ENCODE measurements at places on chromosomes 2 and 18.

- DNase-seq, result no peak
Observed at GRCh38 chr2:152062125-152063091, 36.4 kb downstream of the CACNB4 start.

- DNase-seq, result peak; percentile 11
Observed at GRCh38 chr2:15031745-15032240, 399.3 kb downstream of the LRATD1 start.

- DNase-seq, result no peak
Observed at GRCh38 chr2:65708086-65708485, 275.7 kb upstream of the SPRED2 start.

DNA sequence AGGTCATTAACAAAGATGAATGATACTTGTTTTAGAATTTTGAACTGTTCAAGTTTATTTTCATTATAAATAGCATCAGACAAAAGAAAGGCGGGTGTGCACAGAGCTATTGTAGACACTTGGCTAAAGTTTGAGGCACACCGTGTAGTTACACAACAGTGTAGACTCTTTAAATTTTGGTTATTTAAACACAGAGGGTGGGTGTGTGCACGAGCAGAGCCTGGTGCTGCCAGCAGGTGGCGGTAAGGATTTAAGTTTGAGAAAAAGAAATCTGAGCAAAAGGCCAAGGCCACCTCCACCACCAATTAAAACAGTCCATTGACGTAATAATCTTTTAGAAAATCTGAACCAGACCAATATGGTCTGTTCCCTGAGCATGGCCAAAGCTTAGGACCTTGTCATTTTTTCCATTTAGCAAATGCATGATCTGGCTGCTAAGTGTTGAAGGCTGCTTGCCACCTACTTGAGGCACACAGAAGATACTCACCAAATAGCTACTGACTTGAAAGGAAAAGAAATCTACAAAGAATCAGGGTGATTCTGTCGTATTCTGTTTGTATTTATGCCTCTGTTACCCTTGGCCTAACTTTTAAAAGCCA lies 14.3 kb downstream of the COPS7B start:
- DNase-seq, result peak; percentile 31

- peak; percentile 50 for DNase-seq
Observed at GRCh38 chr18:59927246-59927825, 27.5 kb downstream of the PMAIP1 start.

DNA sequence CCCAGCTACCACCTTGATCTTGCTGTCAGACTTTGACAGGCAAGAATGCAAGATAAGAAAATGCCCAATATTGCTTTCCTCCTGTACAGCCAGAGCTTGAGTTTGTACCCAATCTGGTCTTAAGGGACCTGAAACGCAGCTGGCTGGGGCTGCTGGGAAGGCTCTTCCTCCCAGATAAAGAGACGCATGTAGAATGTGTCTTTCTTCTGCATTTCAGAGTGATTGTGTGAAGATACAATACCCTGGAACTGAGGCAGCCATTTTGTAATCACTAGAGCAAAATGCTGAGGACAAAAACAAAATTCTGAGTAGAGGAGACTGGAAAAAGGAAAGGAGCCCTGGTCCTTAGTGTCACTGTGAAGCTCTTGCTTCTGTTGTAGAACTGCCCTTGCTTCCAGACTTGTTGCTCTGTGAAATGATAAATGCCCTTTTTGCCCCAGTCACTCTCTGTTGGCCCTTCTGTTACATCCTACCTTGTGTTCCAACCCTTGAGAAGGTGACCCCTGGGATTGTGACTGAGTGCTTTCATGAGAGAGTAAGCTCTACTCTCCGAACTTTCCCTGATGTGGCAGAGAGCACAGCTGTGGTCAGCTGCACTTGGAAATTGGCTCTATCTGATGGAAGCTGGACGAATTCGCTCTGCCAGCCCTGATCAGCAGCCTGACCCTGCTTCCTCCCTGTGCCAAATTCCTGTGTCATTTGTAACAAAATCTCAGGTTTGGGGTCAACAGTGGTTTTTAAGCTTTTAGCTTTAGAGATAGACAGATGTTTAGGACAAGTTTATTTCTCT lies 137.4 kb upstream of the RBMS1 start:
- DNase-seq, result no peak

- DNase-seq, result no peak
Observed at GRCh38 chr2:9665898-9666297, 35.1 kb upstream of the YWHAQ start.

DNA sequence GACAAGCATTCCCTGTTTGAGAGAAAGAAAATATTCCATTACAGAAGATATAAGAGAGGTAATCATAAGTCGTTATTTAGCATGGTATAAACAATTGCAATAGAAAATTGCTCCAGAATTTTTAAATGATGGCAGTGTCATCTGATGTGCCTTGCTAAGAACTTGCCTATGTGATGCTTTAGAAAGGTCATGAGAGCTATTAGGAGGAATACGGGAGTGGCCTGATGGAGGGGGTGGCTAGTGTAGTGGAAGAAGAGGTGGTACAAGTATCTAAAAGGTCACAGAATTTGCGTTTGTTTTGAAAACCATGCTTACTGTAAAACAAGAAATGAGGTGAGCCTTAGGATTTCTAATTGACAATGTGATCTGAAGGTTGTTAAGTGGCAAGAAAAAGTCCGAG lies 550.0 kb downstream of the TMX3 start:
- DNase-seq, result no peak

DNA sequence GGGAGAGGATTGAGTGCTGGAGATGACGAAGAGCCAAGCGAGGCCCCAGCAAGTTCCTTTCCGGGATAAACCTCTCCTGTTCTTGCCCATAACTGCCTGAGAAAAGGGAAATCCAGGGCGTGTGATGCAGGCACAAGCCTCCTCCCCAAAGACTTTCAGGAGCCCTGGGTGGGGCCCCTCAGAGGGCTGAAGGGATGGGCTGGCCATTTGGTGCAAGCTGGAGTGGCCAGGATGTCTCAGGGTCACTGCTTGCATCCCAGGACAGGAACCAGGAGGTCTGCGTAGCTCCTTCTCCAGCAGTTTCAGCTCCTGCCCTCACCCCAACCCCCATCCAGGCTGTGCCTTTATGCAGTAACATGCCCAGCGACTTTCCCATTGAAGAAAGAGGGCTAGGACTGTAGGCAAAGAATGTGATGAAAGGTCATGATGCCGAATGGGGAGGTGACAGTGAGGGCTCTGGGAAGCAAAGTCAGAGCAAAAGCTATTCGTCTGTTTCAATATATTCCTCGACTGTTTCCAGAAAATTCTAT lies 80.2 kb downstream of the PXDN start:
- DNase-seq, result no peak

GRCh38 chr2:100969998-100970397 lies 32.1 kb upstream of the RPL31 start:
- no peak for DNase-seq

DNA sequence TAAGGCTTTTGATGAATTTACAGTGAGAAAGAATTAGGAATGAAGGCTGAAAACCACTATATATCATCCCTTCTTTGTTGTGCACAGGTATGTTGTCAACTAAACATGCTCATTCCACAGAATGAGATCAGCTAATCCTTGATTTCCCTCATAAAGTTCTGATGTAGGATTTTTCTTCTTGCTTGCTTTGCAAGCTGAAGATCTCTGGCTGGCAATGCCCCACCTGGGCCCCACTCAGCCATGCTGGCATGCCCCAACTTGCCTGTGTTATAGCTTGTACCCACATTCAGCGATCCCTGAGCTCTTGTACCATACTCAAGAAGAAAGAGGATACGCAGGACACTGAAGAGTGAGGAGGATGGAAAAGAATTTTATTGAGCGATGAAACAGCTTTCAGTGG lies 18.0 kb upstream of the SERPINB11 start:
- DNase-seq, result no peak

GRCh38 chr18:70047931-70048603 lies 100.4 kb upstream of the CD226 start:
- no peak for DNase-seq

DNA sequence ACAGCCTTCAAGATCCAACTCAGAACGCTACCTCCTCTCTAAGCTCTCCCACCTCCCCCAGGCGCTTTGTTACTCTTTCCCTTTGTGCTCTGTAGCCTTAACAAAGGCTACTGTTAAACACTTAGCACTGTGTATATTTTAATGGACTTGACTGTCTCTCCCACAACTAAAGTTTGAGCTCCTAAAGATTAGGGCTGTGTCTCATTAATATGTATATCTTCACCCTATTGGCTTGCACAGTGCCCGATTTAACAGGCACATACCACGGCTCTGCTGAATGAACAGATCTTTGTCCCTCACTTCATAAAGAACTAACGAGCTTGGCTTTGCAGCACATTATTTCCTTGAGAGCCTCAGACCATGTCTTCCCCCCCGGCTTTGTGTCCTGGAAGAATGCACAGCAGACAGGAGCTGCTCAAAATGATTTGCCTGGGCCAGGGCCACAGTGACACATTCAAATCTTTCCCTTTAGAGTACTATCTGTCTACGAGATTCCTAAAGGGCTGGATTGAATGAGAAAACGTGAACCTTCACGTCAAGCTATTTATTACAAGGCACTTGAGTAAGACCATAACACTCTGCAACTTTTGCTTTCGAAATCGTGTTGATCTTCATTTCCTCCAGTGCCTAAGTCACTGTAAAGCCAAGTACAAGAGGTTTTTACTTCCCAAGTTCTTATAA lies 22.1 kb downstream of the ABHD3 start:
- DNase-seq, result peak; percentile 67

DNA sequence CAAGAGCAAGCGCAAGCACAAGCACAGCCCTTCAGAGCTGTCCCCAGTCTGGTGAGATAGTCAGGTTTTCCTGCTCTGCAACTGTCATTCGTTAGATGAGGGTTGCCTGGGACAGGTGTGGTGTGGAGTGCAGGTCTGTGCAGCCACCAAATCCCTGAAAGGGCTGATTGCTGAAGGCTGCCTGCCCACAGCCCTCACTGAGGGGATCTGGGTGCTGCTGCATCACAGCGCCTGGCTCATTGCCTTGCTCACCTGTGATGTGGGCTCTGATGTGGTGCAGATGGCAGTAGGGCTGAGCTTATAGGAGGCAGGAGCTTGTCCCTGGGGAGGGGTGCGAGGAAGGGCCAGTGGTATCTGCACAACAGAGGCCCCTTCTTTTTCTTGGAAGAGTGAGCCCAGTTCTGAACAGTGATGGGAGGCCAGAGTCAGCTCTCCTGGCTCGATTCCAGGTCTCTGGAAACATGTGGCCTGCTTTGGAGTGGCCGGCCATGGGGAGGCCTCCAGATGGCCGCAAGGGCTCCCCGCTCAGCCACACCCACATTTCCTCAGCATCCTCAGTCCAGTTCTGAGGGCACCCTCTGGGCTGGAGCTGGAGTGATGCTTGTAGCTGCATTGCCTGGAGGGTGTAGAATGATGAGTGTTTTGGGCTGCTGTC lies 11.4 kb downstream of the UBE2F start:
- DNase-seq, result no peak

DNA sequence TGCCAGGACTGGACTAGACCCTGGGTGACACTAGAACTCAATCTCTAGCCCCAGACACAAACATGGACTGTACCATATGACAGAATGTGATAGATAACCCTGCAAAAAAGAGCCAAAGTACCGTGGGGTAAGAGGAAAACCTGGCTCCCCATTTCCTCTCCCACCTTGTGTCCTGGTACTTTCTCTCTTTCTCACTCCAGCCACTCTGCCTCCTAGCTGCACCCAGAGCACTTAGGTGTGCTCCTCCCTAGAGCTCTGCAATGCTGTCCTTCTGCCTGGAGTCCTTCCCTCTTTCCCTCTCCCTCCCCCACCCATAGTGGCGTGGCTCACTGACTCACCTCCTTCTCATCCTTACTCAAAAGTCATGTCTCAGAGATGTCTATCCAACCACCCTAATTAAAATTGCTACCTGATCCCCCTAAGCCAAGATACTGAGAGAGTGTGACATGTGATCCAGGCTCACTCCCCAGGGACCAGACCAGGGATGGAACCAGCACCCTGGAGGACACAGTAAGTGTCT lies 171.3 kb downstream of the LOXHD1 start:
- no peak for DNase-seq

DNA sequence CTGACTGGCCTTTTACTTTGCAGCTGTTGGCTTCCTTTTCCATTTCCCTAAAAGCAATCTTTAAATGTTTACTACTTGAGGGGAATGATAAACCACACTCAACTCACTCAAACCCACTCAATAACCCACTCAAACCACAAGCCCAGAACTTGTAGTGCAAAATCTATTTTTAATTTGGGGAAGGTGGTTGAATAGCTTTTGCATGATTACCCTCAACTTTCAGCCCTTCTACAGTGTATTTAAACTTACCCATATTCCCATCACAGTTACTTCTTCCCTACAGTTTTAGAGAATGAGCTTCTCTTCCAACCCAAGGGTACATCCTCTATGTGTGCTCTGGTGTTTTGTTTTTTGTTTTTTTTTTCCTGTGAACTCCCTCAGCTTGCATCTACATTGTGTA lies 636.1 kb downstream of the TDRD15 start:
- peak; percentile 65 for DNase-seq

GRCh38 chr2:48527226-48527885 lies 2.6 kb upstream of the STON1 start:
- DNase-seq, result no peak

DNA sequence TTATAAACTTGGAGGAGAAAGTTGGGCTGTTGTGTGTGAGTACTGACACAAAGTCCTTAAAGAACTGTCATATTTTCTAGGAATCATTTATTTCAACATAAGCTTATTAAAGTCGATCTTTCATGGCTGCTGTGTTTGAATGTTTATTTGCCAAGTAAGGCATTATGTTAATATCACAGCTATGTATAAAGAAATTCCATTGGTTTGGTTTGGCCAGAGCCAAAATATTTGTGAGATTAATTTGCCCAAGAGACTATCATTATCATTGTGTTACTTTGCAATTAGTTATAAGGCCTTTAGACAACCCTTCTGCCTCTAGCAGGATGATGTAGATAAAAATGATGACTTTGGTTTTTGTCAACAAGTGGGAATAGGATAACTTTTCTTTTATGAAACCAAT lies 240.6 kb upstream of the NT5C1B start:
- DNase-seq, result no peak

DNA sequence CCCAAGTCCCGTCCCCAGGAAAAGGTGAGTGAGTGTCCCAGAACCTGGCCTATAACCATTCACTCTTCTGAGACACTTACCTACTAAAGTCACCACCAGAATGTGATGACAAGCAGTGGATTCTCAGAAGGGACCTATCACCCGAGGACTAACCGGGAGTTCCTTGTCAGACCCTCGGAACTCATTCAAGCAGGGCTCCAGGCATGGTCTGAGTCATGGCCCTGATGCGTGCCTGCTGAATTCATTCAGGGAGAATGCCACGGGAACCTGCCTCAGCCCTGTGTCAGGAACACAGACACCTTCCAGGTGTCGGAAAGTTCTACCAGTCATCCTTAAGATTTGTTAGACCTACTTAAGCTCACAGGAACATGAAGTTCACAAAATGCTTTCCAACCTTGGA lies 29.8 kb downstream of the ALPK2 start:
- no peak for DNase-seq

All from MV-4-11 (cell line).